H1 (cell line): ENCODE measurements at places on chromosomes 12 and 14.

DNA sequence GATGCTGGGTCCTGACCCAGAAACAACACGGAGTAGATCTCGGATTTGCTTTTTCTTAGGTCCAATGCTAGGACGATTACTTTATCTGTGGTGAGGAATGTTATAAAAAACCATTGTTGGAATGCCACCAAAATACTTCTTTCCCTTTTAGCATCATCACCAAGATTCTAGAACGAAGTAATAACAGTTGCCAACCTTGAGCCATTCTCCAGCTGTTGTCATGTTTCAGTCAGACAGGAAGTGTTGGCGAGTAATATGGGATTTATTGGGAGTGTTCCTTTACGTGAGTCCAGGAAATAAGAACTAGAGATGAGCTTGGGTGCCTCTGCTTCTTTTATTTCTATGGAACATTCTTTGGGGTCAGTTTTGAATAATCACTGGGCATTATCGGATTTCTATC is 892.9 kb downstream of the DIO2 start:
- no peak for DNase-seq

- DNase-seq: no peak
Measured at GRCh38 chr14:69661194-69661537, 49.8 kb downstream of the SUSD6 start.

- DNase-seq: no peak
Measured at GRCh38 chr14:33287189-33287588, 348.5 kb downstream of the NPAS3 start.

- no peak for DNase-seq
Measured at GRCh38 chr12:130121226-130122000, 40.9 kb upstream of the FZD10 start.

DNA sequence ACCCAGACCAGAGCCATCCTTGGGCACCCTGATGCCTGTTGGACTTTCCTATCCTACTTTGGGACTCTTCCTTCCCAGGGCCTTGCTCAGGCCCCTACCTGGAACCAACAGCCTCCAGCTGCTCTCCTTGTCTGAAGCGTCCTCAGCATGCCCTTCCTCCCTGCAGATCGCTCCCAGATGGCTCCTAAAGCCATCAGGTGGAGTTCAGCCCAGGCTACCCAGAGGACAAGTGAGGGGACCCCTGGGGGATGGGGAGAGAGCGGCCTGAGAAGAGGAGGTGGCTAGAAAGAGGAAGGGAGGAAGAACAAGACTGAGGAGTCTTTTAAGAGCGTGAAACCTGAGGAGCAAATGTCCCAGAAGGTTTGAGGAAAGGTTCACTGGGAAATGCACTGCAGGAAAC is 236.6 kb downstream of the ZFP36L1 start:
- DNase-seq: no peak
